ENCODE measurements at places on chromosomes 16 and 17.

DNA sequence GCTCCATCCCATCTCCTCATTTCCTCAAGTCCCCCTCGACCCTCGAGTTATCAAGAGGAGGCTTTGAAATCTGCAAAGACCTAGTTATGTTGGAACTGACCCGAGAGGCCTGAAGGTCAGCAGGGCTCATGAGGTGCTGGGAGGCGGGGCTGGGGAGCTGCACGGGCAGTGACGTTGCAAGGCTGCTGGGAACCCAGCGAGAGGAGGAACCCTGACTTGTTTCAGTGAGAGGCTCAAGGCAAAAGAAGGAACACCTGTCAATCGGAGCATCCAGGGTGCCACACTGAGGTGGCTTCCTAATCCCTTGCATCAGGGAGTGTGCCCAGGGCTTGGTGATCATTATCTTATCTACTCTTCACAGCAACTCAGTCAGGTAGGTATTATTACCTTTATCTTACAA is 86.9 kb downstream of the CDH11 start:
- no peak for DNase-seq

DNA sequence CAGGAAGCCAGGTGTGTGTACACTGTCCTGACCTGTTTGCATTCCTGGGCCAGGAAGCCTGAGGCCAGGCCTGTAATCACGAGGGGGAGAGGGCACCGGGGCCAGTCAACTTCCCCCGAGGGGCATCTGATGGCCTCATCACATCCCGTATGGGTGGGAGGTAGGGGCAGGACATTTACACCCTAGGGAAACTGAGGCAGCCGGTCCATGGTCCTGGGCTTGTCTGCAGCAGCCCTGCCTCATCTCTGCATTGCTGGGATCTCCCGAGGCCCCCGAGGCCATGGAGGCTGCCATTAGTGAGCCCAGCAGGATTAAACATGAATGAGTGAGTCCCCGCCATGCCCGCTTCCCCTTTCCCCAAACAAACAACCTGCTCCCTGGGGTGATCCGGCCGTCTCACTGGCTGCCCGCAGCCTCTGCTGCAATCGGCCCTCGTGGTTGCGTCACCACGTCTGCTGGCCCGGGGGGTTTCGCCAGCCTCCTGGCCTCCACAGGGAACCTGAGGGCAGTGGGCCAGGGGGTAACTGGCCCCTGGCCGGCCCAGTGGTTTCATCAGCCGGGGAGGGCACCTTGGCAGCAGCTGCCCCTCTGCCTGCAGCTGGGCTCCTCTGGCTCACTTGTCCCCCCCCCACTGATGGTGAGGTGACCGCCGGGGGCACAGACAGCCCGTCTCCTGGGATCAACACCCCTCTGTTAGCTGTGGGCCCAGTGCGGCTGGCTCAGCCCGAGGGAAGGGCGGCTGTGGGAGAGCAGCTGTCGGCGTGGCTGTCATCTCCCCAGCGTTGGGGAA is 88.3 kb upstream of the GSE1 start:
- DNase-seq, result peak; percentile 77

GRCh38 chr17:42844761-42845555 is 578 bp downstream of the AOC2 start:
- DNase-seq, result no peak

DNA sequence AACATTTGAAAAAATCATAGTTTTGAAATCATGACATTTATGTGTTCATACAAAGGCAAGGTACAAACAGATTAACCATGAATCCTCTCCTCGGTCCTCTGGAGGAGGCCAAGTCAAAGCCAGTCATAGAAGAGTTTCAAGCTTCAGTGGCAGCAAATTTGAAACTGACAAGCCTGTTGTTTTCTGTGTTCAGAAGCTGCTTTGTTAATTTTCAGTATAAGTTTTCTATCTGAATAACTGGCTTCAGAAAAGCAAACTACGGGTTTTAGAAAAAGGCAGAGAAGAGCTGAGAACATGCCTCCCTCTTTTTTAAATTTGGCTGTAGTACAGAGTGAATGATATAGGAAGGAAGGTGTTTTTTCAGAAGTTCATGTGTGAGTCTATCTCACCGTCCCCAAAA is 79.6 kb upstream of the CLEC18B start:
- no peak for DNase-seq

- no peak for DNase-seq
Measured at GRCh38 chr17:53516636-53517035, 306.1 kb upstream of the KIF2B start.

DNA sequence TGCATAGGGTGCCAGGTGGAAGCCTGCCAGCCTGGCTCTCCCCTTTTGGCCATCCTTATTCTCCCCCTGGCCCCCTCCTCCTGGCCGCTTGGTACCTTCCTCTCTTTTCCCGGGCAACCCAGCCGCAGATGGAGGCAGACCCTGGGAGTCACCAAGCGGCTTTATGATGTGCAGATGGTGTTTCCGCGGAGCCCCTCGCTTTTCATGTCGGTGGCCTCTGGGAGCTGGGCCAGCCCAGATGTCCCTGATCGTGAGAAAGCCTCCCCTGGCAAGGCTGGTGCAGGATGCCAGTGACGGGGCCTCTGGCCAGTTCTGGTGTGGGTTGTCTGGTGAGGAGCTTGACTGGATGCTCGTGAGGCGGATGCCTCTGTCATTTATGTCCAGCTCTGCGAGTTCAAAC is 18.0 kb upstream of the BRD7 start:
- DNase-seq, result no peak

DNA sequence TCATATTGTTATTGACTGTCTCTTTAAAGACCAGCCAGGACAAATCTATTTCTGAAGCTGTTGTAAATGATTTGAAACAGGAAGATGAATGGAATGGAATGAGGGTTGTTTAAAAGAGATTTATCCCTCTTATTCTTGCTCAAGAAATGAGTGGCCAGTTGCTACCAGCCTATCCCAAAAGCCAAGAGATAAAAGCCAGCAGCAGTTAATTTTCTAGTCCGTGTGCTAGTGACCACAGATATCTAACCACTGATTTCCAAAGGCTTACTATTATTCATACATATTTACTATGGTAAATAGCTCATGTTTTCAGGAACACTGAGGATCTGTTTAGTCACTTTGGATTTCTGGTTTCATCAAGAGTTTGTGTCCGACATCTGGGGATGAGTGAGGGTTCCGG is 105.7 kb downstream of the CDH13 start:
- DNase-seq, result no peak

- DNase-seq, result no peak
Measured at GRCh38 chr17:31327534-31328159, 6.2 kb upstream of the EVI2A start.

DNA sequence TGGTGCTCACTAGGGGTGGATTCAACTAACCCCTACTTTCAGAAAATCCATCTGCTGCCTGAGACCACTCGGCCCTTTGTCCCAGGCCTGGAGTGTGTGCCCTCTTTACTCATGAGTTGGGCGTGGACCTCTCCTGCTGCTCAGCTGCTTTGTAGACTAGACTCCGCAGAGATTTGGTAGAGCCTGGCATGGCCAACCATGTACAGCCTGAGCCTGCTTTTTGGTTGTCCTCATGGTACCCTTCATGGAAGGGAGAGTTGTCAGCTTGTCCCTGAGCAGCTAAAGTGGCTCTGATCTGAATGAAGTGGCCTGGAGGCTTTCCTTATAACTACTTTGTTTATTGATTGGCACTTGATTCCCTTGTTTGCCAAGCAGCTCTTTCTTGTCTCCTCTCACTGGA is 1.5 kb downstream of the EDC4 start:
- no peak for DNase-seq

DNA sequence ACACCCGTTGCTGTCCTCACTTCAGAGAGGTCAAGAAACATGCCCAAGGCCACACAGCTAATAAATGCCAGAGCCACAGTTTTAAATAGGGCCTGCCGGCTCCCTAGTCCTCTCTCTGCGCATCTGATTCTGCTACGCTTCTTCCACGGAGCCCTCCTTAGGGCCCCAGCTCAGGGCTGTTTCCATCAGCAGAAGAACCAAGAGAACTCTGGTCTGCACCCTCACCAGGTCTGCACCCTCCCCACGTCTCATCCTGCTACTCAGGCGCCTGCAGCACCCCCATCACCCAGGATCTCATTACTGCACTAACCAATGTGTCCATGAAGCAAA is 79.5 kb upstream of the NKD1 start:
- no peak for DNase-seq

DNA sequence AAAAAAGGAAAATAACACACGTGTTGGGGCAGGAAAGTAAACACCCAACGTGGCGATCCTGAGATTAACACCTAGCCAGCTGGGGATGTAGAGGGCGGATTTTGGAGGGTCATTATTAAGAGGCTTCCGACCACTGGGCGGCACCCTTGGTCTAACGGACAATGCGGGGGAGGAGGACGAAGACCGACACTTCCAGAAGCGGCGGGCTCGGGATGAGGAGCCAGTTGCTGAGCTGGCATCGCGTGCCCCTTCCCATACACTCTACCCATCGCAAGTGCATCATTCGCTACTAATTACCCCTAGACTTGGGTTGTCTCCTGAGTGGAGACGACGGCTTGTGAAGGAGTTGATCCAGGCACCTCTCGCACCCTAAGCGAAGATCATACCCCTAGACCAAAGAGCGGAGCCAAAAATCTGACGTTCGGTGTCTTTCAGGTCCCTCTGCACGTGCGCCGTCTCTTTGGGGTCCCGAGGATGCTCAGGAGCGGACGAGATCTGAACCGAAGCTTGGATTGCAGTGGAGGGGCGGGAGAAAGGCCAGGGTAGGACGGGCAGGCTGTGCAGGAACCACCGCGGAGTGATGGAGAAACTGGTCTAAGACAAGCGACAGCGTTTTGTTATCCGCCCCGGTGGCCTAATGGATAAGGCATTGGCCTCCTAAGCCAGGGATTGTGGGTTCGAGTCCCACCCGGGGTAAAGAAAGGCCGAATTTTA is 17.6 kb downstream of the ZNF213 start:
- peak; percentile 95 for DNase-seq

DNA sequence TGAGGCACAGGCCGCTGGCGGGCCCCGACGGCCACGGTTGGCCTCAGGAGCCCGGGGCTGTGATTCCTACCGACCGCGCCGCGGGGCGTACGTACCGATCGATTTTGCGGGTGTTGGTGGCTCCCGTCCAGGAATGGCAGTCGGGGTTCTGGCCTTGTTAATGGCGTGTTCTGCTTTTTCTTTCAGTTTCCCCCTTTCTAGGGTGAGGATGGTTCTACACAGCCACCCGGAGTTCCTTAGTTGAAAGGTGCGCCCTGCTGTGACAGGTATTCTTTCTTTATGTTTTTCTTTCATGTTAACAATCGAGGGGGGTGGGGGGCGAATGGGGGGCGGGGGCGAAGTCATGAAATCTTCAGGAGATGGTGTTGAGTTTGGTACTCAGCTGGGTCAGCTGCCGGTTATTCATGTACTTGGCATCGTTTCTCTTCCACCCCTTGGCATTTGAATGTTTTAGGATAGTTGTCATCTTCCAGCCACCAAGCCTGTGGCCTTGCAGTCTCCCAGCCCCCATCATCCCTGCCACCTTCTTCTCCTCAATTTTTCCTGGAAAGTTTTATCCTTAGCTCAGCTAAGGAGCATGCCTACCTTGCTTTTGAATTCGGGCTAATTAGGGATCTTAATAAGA is 802 bp downstream of the CYLD start:
- DNase-seq, result peak; percentile 66

DNA sequence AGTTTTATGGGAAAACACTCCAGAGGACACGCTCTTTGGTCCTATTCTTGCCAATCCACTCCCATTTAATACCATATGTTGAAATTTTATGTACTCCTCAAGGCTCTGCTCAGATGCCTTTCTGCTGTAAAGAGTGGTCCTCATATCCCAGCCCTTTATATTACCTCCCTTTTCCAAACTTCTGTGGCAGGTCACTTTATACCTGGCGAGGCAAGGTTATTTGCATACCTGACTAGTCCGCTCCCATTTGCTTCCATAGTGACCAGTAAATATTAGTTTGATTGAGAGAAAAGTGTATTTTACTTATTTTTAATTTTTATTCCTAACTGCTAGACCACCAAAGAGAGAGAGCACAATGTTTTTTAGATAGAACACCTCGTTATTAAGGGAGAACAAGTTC is 17.3 kb downstream of the KRT12 start:
- DNase-seq, result no peak

DNA sequence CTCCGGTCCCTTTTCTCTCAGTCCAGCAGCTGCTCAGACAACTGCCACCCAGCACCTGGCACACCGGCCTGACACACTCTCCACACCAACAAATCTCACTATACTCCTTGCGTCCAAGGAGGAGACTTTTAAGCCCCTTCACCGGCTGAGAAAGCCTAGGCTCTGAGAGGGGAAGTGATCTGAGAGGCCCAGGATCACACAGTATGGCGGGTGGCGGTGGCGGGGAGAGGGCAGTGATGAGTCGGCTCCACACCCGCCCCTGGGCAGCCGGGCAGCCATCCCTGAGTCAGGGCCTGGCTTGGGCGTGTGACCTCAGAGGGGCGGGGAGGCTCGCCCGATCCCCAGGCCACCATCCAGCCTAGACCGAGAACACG is 569 bp downstream of the FLII start:
- peak; percentile 80 for DNase-seq

DNA sequence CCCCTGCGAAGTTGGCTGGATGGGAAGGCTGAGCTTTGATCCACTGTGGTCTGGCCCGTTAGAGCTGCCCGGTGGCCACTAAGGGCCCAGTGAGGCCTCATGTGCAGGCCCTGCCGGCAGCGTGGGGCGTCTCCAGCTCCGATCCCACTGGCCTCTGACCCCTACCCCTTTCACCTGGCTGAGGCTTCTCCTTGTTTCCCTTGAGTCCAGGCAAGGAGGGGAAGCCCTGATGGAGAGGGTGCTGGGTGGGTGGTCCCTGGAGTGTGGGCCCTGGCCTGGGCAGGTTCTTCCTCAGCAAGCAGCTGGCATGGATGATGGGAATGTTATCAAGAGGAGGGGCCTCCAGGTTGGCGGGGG is 356.8 kb downstream of the SEC14L1 start:
- DNase-seq, result peak; percentile 53

- DNase-seq, result no peak
Measured at GRCh38 chr17:39702901-39703893, 3.3 kb downstream of the ERBB2 start.

Measured in sciatic nerve (tissue), 2 donors.